ENCODE measurements at places on chromosomes 5 and 9.

DNA sequence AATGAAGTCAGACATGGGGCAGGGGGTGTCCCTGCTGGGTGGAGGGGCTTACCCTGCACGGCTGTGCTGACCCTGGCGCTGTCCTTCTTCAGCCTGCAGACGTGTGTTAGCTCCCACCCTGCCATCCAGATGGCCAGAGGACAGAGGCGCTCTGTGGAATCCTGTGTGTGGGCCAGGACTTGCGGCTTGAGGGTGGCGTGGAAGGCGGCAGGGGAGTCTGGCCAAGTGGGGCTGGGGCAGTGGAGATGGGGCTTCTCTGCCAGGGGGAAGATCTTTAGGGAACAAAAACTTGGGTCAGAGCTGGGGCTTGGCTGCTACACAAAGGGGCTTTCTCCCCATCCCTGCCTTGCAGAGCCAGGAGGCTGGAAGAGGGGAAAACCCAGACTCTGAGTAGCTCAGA is 46.5 kb upstream of the SYNPO start:
- DNase-seq, result no peak

DNA sequence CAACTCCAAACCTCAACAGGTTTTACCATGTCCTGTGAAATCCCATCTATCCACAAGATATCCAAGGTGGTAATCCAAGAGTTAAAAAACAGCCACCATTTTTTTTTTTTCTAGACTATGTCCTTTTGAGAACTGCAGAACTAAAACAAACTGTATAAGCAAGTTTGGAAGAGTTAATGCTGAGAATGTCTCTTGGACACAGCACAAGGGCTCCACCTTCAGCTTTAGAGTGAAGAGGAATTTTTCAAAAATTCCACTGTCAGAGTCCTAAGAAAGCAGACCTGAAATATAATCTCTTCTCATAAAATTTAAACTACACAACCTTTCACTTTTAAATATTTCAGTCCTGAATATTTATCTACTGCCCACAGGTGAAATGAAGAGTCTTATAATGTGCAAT is 167.8 kb upstream of the CCNG1 start:
- no peak for DNase-seq

DNA sequence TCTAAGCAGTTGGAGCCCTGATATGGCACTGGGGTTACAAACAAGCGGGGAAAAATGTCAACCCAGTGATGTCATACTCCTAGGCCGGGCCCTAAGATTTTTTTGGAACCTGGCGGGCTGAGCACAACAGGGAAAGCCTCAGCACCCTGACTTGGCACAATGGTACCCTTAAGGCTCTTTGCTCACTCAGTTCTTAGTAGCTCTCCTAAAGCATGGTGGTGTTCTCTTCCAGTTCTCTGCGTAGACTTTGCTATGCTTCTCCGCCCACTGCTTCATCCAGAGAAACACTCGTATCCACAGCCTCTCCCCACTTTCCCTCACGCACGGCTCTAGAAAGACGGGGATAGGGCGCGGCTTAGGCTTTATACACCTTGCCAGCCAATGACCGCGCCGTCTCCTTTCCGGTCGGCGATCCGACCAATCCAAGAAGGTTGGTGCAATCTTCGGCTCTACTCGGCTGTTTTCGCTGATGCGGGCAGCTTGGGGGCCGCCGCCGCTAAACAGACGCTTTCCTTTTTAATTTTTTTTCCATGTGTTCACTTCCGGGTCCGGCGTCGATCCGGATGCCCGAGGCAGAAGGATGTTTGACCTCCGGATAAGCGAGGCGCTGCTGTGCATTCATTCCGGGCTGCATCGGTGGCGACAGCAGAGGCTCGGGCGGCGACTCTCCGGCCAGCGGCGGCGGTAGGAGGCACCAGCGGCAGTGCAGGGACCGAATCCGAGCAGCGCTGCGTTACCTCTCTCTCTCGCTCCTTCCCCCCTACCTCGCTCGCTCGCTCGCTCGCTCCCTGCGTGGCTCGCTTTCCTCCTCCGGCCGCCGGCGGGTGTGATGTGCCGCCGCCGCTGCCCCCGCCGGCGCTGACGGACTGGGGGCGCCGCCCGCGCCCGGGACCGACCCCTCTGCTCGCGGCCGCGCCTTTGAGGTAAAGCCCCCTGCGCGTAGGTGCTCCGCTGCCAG is at the start of gene CSNK1G3:
Gene CSNK1G3 (plus strand): TSS at position 530 of the 958 bp plus-strand sequence. CDS start 33,487 bp downstream, outside the sequence.
- DNase-seq, result peak; percentile 99

DNA sequence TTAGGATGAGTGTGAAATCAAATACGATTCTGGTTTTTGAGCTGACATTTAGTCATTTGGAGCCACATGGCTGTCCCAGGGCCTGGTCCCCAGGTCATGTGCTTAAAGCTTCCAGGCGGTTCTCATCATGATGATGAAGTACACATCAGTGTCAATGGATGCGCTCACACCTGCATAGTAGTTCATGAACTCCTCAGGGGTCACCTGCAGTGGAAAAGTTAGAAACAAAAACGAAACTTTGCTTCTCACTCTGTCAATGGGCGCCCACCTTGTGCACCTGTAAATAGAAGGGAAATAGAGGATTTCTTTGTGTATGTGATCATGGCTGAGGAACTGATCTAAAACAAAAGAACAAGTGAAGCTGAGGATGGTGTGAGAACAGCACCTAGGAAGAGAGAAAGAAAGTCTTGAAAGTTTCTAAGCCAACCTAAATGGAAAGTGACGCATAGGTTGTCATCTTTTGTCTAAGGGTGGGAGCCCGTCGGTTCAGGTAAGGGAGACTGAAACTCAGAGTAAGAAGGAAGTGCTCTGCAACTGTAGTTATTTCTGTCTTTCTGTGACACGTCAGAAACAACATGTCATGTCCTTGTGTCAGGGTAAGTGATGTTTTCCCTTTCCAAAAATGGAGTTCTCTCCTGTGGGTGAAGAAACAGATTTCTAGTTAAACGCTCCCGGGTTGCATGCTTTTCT is 33.8 kb downstream of the CAPSL start:
- no peak for DNase-seq

DNA sequence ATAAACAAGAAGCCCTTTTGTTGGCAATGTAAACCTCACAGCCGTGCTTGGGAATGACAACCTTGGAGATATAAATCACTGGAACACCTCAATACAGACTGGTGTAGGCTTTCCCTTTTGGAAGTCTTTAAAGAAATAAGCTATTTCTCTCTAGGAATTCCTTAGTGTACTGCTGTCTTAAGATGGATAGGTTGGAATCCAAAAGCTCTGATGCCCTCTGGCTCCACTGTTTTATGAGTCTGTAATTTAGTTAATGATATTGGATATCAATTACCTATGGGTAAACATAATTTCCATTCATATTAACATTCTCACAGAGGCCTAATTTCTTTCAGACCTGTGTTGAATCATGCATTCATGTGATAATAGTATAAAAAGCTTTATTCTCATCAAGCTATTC is 435.9 kb upstream of the MPDZ start:
- DNase-seq, result no peak

- DNase-seq, result peak; percentile 92
Observed at GRCh38 chr5:157222506-157223230, 42.0 kb downstream of the ITK start.

GRCh38 chr5:152113401-152113800 is 188.8 kb upstream of the GLRA1 start:
- DNase-seq, result no peak

GRCh38 chr5:128053291-128053954 is 30.1 kb upstream of the SLC12A2 start:
- DNase-seq, result peak; percentile 25

DNA sequence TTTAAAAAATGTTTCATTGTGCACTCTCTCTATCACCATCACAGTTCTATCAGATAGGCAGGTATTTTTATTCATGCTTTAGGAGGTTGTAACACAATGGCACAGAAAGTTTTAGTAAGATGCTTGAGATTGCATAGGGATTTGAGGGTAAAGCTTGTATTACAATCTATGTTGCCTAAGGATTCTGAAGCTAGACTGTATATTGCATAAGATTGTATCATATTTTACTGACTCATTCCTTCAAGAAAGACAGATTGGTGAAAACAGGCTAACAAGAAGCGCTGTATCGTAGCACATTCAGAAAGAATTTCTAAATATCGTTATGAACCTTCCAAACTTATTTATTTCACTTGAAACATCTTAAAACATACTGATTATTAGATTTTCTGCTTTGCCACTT is 577.7 kb downstream of the EBF1 start:
- DNase-seq, result peak; percentile 80

DNA sequence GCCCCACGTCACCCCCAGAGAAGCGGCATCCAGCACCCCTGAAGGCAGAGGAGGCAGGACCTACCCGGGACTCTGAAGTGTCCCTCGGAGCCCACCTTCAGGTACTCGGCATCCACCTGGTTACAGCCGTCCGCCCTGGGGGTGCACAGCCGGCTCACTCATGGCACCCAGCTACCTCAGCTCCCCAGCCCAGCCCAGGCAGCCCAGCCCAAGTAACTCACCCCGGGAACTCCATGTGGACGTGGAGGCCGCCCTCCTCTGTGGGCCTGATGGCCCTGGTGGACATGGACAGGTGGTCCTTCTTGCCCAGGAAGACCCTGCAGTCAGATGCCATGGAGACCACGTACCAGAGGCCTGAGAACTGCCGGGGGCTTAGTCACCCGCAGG is 676 bp downstream of the LCN15 start:
- DNase-seq, result no peak

GRCh38 chr9:88925481-88925880 is 65.8 kb upstream of the S1PR3 start:
- peak; percentile 45 for DNase-seq

GRCh38 chr9:73143711-73144328 is 7.8 kb upstream of the ANXA1 start:
- peak; percentile 90 for DNase-seq

DNA sequence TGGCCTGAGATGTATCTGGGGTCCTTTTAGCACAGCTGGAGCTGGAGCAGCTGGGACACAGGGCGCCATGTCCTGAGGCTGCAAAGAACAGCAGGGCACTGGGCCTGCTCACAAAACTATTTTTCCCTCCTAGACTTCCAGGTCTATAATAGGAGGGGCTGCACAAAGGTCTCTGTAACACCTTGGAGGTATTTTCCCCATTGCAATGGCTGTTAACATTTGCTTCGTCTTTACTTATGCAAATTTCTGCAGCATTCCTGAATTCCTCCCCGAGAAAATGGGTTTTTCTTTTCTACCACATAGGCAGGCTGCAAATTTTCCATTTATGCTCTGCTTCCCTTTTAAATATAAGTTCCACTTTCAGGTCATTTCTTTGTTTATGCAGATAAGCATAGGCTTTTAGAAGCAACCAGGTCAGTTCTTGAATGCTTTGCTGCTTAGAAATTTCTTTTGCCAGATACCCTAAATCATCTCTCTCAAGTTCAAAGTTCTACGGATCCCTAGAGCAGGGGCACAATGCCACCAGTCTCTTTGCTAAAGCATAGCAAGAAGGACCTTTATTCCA is 130.8 kb downstream of the PCSK1 start:
- no peak for DNase-seq

DNA sequence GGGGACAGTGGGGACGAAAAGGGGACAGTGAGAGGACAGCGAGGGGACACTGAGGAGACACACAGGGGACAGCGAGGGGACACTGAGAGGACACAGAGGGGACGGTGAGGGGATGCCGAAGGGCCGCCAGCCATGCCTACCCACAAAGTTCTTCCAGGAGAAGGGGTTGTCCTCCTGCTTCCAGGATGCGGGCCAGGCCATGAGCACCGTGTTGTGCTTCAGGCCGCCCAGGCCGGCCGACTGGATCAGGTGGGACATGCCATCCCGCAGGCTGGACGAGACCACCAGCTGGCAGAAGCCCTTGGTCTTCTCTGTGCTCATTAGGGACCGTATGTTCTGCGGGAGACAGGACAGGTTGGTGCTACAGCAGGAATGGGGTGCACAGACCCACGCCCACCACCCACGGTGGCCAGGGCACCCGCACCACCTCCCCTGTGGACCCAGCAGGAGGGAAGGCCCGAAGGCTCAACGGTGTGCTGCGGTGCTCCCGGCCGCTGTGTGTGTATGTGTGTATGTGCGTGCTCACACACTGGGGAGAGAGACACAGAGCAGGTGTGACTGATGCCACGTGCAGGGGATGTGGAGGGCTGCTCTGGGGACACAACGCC is 46.6 kb downstream of the SLC12A7 start:
- DNase-seq, result no peak

GRCh38 chr5:32753765-32754164 is 42.6 kb downstream of the NPR3 start:
- DNase-seq, result peak; percentile 36

DNA sequence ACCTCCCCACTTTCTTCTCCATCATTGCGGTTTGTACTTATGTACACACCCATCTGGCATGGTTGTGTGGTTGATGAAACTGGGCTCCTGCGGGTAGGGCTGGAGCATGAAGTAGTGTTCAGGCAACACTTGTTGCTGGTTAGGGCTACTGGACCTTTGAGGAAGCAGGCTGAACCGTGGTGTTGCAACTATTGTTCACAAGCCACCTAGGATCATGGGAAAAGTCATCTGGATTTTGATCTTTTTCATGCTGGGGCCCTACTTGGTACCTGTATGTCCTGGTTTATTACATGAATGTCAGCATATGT is 40.1 kb upstream of the TIFAB start:
- no peak for DNase-seq

- no peak for DNase-seq
Observed at GRCh38 chr5:106875591-106876297, 795.0 kb downstream of the EFNA5 start.

GRCh38 chr9:130064621-130065020 is 10.9 kb downstream of the GPR107 start:
- DNase-seq, result no peak

DNA sequence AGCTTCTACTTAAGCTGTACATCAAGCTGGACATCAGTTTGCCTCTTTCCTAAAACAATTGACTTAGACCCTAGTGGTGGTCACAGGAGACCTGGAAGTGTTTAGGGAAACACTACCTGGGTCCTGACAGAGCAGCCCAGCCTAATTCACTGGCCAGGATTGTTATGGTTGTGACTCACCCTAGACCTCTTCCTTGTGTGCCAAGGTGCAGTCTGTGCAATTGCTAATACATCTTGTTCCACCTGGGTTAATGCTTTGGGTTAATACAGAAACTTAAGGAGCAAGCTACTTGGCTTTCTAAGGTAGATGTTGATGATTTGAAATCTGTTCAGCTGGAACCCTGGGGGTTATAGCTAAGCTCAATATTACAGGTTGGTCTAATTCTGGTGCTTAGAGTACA is 48.7 kb upstream of the SLC46A2 start:
- no peak for DNase-seq

DNA sequence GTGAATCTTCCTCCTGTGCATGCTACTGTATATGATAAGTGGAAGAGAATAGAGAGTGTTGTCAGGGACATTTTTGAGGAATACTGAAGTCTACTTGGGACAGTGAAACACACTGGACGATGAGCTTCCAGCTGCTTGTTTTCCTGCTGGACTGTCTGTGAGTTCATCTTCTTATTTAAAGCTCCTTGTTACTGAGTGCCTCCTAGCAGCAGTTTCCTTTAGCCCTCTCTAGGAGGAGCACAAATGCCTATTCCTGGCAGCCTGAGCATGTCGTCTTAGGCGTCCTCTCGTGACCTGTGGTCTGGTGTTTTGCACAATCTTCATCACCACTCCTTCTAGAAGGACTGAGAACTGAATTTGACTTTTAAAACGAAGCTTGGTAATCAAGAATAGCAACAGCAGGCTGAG is 43.8 kb downstream of the ANKRD33B start:
- peak; percentile 21 for DNase-seq

Data from fibroblast of skin of abdomen (primary cell).